PC-3 (cell line): ENCODE measurements at places on chromosomes 12 and 14. TPM values are rescaled to one million over a fixed set of nuclear protein-coding genes. Genes with fewer than 3 reads are reported as not detected.
A peak's percentile ranks its signal among the peaks of the same experiment; 100 is the strongest.

DNA sequence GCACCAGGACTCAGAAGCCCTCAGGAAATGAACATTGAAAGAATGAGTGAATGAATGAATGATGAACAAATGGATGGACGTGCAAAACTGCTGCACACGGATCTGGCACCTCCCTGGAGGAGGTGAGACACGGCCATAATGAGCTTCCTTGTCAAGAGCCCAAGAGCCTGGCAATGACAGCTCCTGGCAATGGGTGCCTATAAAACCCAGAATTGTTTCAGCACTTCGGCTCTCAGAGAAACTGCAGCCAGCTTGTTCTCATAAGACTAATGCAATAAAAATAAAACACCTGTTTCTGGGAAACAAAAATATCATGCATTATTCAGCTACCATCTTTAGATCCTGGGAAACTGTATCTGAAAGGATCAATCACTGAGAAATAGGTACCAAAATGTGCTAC is 200.5 kb upstream of the SFSWAP start:
- no peak for DNase-seq
- no peaks in the 10 kb centered on the region for H3K36me3 ChIP-seq
- H3K4me3 ChIP-seq = no peak overlapping the region
- peaks cover 68% of the 10 kb centered on the region for H3K27me3 ChIP-seq
- H3K27ac ChIP-seq = no peak overlapping the region

GRCh38 chr12:117120787-117121186 is 21.6 kb upstream of the TESC start:
- H3K27me3 ChIP-seq = no peaks in the 10 kb centered on the region
- H3K36me3 ChIP-seq = no peaks in the 10 kb centered on the region
- DNase-seq = no peak
- H3K27ac ChIP-seq = no peak overlapping the region
- peaks cover 14% of the 10 kb centered on the region for H3K4me1 ChIP-seq

DNA sequence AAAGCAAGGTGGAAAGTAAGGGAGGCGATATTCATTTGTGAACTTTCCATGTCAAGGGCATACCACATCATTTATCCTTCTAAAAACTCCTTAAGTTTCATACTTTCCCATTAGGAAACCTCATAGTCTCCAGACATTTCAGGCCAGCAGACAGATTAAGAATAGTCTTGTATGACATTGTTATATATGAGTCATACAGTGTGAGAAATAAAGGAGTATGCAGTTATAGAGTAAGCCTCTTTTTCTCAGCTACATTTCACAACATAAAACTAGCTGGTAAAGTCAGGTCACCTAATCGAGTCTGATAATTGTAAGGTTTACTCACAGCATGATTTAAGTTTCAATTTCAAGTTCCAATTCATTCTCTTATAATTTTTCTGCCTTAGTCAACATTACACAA is 164.3 kb downstream of the GRIP1 start:
- H3K4me3 ChIP-seq = no peak overlapping the region
- H3K27ac ChIP-seq = no peak overlapping the region
- H3K27me3 ChIP-seq = no peaks in the 10 kb centered on the region
- no peaks in the 10 kb centered on the region for H3K4me1 ChIP-seq
- no peaks in the 10 kb centered on the region for H3K36me3 ChIP-seq

PLCZ1 gene
- total RNA-seq = not detected in 2 replicates

- peak overlapping the region; percentile 82 for H3K4me3 ChIP-seq
- peak; percentile 30 for DNase-seq
- no peaks in the 10 kb centered on the region for H3K36me3 ChIP-seq
- H3K27me3 ChIP-seq = no peaks in the 10 kb centered on the region
- peak overlapping the region; percentile 69 for H3K27ac ChIP-seq
Measured at GRCh38 chr14:105476097-105476830, 1.6 kb downstream of the CRIP2 start.

DNA sequence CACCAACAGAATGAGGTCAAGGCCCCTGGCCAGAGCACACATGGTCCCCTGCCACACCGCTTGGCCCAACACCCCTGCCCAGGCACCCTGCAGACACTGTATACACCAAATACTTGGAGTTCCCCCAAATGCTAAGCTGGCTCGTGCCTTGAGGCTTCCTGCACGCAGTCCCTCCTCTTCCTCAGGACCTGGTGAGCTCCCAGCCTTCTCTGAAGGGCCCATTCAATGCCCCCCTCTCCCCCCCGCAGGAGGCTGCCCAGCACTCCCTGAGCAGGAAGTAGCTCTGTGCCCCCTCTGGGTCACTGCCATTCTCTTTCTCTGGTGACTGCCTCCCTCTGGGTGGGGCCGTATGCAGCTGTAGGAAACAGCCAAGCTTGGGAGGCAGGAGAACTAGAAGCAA is 75.3 kb downstream of the ITPK1 start:
- H3K4me3 ChIP-seq = no peak overlapping the region
- no peaks in the 10 kb centered on the region for H3K36me3 ChIP-seq
- H3K27ac ChIP-seq = no peak overlapping the region
- no peaks in the 10 kb centered on the region for H3K27me3 ChIP-seq

DNA sequence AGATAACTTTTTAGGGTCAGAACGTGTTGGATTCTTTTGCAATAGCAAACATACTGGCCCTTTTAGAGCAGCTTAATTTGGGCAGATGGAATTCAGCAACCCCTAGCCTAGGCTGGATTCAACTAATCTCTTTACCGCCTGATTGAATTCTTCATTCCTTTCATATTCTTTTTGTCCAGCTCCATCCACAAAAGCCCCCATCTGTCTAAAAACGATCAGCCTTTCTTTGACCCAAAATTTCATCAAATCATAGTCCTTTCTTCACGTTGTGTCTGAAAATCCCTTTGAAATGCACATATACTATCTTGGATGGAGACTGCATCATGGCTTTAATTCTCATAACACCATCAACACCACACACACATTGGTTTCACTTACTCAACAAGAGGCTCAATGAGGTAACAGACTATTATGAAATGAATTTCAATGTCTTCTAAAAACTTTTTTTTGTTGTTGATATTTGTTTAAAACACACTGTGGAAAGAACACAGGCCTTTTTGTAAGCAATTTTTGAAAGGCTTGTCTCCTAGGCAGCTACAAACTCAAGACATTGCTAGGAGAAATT is 128.0 kb upstream of the EEA1 start:
- H3K4me3 ChIP-seq = no peak overlapping the region
- no peaks in the 10 kb centered on the region for H3K27me3 ChIP-seq
- H3K36me3 ChIP-seq = no peaks in the 10 kb centered on the region
- no peak overlapping the region for H3K27ac ChIP-seq
- no peak for DNase-seq
- H3K4me1 ChIP-seq = no peaks in the 10 kb centered on the region

KRT73 gene
- not detected in 2 replicates for total RNA-seq

- peaks cover 52% of the 10 kb centered on the region for H3K27me3 ChIP-seq
- H3K4me3 ChIP-seq = no peak overlapping the region
- DNase-seq = peak; percentile 19
- H3K36me3 ChIP-seq = no peaks in the 10 kb centered on the region
Measured at GRCh38 chr12:114339626-114340025, 66.3 kb downstream of the TBX5 start.

GRCh38 chr14:99190696-99191394 is 81.2 kb downstream of the BCL11B start:
- DNase-seq = no peak
- no peaks in the 10 kb centered on the region for H3K36me3 ChIP-seq
- no peak overlapping the region for H3K27ac ChIP-seq

KLRC2 gene
- not detected in 2 replicates for total RNA-seq

DNA sequence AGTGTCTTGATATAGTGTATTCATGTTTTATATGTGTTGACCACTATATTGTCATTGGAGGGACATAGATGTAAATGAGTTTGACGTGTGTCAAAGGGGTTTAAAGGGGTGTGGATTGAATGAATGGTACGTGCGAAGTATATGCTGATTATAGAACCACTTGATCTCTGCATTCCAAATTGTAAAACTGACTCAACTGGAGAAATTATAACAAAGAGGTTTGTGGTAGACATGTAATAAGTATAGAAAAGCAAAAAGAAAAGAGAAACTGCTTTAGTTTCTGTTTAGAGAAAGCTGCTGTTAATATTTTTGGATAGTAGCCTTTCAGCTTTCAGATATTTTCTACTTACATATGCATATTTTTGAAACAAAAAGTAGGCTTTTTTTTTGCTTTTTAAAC is 8.9 kb upstream of the MYRFL start:
- no peaks in the 10 kb centered on the region for H3K27me3 ChIP-seq
- H3K4me3 ChIP-seq = no peak overlapping the region
- peaks cover 2% of the 10 kb centered on the region for H3K4me1 ChIP-seq
- H3K36me3 ChIP-seq = no peaks in the 10 kb centered on the region
- H3K27ac ChIP-seq = no peak overlapping the region
- no peak for DNase-seq

BBS10 gene
- 7.5 and 8.0 TPM in 2 replicates for total RNA-seq

POTEG gene
- 0.12 TPM in 1 of 2 replicates, not detected in the other for total RNA-seq

FGD4 gene
- total RNA-seq = 3.2 and 3.9 TPM in 2 replicates

KRT6A gene
- 46.3 and 61.2 TPM in 2 replicates for total RNA-seq

GRCh38 chr12:15719230-15719629 is 70.0 kb downstream of the EPS8 start:
- H3K4me1 ChIP-seq = peaks cover 40% of the 10 kb centered on the region
- DNase-seq = peak; percentile 34
- H3K27ac ChIP-seq = peak overlapping the region; percentile 85
- no peaks in the 10 kb centered on the region for H3K27me3 ChIP-seq

DNA sequence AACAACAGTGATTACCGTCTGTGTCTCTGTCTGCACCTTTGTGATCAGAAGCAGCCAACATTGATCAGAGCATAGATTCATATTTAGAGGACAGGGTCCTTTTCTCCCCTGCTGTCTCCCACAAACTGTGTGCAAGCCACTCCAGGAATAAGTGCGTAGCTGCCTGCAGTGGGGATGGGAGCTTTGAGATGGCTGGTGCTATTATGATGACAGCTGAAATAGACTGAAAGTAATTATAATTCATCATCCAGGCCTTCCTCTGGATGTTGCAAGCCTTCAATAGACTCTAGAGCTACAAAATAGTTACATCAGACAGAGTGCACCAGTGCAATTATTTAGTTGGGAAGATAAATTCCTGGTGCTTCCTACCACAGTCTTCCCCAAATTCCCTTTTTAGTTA is 68.1 kb downstream of the BORCS5 start:
- peaks cover 18% of the 10 kb centered on the region for H3K4me1 ChIP-seq
- DNase-seq = no peak
- H3K4me3 ChIP-seq = no peak overlapping the region
- H3K27me3 ChIP-seq = no peaks in the 10 kb centered on the region

- no peak for DNase-seq
- H3K4me1 ChIP-seq = no peaks in the 10 kb centered on the region
- no peak overlapping the region for H3K4me3 ChIP-seq
- H3K36me3 ChIP-seq = no peaks in the 10 kb centered on the region
Measured at GRCh38 chr14:102666635-102667034, 74.2 kb downstream of the RCOR1 start.

- H3K4me3 ChIP-seq = no peak overlapping the region
- H3K4me1 ChIP-seq = no peaks in the 10 kb centered on the region
- peak; percentile 31 for DNase-seq
- H3K36me3 ChIP-seq = no peaks in the 10 kb centered on the region
Measured at GRCh38 chr14:86003998-86004397, 474.1 kb downstream of the FLRT2 start.
